Activated CD8-positive, alpha-beta memory T cell treated with anti-CD3 and anti-CD28 coated beads, Interleukin-2, amount 10 ng/mL, durations not matched to agents 7 days and 5 days (primary cell): ENCODE measurements at places on chromosomes 12 and 14. TPM values are rescaled to one million over a fixed set of nuclear protein-coding genes. Genes with fewer than 3 reads are reported as not detected.

DNA sequence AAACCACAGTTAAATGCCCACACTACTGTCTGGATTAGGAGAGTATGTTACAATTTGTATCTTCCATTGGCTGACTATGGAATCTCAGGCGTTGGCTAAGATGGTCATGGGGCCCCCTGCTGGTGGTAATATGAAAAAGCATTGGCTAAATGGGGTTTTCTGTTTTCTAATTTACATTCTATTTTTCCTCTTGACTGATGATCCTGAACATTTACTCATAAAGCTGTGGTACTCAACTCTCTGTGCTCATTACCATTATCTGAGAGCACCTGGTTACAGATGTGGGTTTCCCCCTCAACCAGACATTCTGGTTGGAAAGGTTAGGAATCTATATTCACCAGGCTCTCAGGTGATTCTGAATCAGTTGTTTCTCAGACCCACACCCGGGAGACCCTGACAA, 64.8 kb downstream of the WSCD2 start:
- DNase-seq = no peak

- DNase-seq = no peak
Measured at GRCh38 chr14:66539034-66539433, 31.1 kb downstream of the GPHN start.

- DNase-seq = no peak
Measured at GRCh38 chr12:55718624-55719275, 1.4 kb upstream of the RDH5 start.

DNA sequence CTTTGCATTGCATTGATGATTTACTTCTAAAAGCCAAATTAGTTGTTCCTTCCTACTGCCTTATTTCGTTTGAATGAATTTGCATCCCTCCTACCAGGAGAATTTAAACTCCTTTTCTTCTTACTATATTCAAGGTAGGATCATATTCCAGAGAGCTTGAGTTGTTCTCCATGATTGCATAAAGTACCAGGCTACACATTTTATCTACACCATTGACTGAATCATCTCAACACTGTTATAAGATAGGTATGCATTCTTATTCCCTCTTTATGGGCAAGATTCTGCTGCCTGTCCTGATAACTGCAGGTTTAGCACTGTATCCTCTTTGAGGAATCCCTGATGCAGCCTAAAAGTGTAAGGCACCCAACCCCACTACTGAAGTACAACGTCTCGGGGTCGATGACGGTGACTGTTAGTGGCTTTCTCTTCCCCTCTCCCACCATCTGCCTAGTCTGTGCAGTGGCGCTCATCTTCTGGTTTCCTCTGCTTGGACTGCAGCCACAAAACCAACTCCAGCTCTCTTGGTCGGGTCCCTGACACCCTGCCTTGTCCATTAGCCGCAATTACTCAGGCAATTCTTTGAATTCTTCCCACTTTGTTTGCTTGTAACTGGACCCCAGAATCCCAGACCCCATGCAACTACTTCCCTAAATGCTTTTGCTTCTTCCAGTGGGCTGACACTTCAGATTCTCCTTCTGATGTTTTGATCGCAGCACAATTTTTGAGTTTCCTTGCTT, 44.4 kb upstream of the STXBP6 start:
- no peak for DNase-seq

DNA sequence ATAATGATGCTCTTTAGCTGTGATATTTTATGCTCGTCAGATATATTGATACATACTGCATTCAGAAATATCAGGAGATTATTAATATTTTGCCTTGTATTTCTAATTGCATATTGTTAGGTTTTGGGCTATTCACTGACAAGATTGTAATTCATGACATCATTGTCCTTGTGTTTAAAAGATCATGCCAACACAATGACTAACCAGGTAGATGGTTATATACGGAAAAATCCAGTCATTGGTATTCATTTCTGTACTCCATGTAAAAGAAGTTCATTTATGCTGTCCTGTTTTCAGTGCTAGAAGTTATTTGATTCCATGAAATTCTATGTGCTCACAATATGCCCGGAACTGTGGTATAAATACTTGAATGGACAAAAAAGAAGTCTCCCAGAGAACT, 107.5 kb downstream of the KITLG start:
- DNase-seq = no peak

DNA sequence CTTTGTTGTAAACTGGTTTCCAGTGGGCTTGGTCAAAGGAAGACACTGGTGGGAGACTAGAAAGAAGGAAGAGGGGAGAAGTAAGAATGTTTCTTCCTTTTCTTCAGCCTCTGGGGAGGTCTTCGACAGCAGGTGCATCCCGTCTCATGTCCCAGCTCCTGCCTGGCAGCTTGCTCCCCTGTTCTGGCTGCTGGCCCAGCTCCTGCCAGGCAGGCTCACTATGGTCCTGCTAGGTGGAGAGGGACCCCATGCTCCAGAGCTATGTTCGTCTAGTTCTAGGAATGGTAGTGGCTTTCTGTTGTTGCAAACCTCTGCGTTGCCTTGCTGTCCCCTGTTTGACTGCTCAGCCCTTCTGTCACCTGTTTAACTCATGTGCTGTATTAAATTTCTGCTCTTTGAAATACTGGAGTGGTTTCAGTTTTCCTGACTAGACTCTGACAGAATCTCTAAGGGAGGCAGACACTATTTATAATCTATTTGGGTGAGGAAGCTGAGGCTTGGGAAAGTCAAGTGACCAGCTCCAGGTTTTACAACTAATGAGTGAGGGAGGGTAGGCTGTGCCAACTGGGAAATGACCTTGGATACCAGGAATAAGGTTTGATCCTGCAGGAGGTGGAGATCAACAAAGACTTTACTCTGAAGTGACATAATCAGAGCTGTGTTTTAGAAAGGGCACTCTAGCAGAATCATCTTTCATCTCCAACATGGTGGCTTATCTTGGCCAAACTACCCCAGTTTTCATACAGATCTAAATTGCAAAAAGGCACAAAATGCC, 94.7 kb upstream of the DDHD1 start:
- no peak for DNase-seq

GRCh38 chr12:106774005-106774807, at the start of gene RIC8B:
TSS of gene RIC8B (plus strand) at chr12:106774682. CDS start at chr12:106774746, 64 bp downstream.
- peak; percentile 89 for DNase-seq

DNA sequence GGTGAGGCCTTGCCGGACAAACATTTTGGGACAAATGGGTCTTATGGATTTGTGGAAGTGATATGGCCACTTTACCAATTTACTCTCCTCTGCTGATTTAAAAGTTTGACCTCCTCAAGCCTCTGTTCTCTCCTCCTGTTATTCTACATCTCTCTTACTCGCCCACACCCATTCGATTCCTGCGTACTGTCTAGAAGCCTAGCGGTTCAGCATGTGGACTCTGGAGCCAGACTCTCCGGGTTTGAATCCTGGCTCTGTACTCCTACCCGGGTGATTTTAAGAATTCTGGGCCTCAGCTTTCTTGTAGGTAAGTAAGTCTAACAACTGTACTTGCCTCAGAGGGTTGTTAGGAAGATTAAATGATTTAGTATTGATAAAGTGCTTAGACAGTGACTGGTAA, 168.6 kb upstream of the IFNG-AS1 start:
- no peak for DNase-seq

- DNase-seq = peak; percentile 88
Measured at GRCh38 chr12:54216797-54217661, 28.2 kb upstream of the SMUG1 start.

GRCh38 chr12:104567832-104568486, 111.2 kb downstream of the CHST11 start:
- DNase-seq = peak; percentile 52

- no peak for DNase-seq
Measured at GRCh38 chr12:109461049-109461845, 15.9 kb downstream of the KCTD10 start.

- no peak for DNase-seq
Measured at GRCh38 chr12:127963933-127964332, 303.0 kb upstream of the TMEM132C start.

DNA sequence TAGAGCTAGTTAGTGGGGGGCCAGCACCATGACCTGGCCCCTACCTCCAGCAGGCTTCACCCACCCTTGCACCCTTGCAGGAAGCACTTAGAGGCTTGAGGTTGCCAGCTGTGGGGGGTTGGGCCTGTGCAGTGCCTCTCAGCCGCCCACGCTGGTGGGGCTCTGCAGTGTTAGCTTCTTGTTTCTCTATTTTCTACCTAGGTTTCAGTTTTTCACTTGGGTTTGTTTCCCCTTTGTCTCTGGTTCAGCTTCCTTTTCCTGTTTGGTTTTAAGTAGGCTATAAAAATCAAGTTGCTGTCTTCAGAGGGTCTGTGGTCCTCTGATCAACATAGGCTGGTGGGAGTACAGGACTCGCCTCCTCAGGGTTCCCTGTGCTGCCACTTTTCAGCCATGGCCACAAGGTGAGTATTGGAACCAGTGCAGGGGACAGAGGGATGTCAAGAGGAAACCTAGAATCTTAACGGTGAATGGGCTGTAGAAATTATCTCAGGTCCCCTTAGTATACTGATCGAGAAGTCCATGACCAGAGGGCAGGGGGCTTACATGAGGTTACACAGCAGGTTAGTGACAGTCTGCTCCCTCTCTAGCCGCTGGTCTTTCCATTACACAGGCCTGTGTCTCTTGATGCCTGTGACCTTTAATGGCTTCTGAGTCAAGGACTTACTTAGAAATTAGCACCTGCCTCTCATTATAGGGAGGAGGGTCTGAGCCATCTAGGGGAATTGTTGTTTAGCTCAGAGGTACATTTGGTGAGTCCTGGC, at the start of gene EVL:
EVL (plus strand) TSS at position 312 of the 761 bp plus-strand sequence; CDS start at position 391, 79 bp downstream.
- DNase-seq = peak; percentile 93

DNA sequence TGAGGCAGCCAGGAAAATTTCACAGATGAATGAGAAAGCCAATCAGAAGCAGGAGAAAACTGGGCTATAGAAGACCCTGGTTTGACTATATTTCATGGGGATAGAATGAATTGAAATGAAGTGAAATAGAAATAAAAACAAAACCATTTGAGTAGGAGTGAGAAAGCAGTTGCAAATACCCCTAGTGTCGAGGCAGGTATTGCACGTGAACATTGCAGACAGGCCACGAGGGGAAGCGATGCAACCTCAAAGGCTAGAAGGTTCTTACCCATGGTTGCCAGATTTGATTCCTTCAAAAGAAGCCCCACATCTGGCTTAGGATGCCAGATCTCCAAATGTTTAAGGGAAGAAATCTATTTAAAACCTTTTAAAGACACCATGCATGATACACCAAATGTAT, 648.9 kb downstream of the VRK1 start:
- no peak for DNase-seq

GRCh38 chr12:104025771-104026170, 24.2 kb downstream of the GLT8D2 start:
- DNase-seq = no peak

DNA sequence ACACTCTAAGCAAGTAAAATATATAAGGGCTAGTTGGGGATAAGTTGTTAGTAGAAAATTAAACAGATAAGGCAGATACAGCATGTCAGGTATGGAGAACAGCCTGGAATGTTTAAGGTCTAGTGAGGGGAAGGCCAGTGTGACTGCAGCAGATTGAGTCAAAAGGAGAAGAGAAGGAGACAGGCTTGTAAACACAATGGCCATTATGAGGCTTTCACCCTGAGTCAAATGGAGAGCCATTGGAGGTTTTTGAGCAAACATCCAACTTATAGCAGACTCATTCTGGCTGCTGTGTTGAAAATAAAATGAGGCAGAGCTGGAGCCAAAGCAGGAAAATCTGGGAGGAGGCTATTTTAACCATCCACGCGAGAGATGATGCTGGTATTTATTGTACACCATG, 142.0 kb downstream of the DUSP6 start:
- no peak for DNase-seq

- DNase-seq = peak; percentile 61
Measured at GRCh38 chr14:81193924-81194633, 26.7 kb downstream of the GTF2A1 start.

- no peak for DNase-seq
Measured at GRCh38 chr12:105040476-105040875, 43.8 kb downstream of the ALDH1L2 start.

DNA sequence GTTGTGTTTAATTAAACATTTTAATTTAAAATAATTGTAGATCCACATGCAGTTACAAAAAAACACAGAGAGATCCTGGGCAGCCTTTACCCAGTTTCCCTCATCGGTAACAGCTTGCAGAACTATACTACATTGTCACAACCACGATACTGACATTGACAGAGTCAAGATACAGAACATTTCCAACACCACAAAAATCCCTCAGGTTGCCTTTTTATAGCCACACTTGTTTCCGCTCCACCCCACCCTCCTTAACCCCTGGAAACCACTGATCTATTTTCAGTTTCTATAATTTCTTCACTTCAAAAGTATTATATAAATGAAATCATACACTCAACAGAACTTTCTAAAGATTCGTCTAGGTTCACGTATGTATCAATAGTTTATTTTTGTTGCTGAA, 458.8 kb upstream of the SOX5 start:
- DNase-seq = no peak

- no peak for DNase-seq
Measured at GRCh38 chr12:29945904-29946303, 162.2 kb upstream of the TMTC1 start.

- DNase-seq = no peak
Measured at GRCh38 chr12:110750784-110751461, 8.2 kb upstream of the PPP1CC start.

DNA sequence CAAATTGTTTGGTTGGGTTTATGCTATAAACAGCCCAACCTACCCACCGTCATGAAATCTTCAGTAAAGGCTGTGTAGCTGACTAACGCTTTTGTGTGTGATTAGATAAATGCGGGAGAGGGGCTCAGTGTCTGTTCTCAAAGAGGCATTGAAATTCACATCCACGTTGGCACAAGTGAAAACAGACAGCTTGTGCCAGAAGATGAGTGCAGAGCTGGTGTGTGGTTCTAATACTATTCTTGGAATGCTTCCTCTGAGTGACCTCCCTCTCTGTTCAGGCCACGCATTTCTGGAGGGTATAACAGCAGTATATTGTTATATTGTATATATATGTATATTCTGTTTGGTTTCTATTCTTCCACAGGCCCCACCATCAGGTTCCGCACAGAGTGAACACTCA, 263.8 kb downstream of the APAF1 start:
- DNase-seq = no peak

GRCh38 chr14:100767788-100768536, 41.3 kb downstream of the DLK1 start:
- DNase-seq = no peak

- no peak for DNase-seq
Measured at GRCh38 chr12:123095078-123095881, 55.6 kb downstream of the PITPNM2 start.

DNA sequence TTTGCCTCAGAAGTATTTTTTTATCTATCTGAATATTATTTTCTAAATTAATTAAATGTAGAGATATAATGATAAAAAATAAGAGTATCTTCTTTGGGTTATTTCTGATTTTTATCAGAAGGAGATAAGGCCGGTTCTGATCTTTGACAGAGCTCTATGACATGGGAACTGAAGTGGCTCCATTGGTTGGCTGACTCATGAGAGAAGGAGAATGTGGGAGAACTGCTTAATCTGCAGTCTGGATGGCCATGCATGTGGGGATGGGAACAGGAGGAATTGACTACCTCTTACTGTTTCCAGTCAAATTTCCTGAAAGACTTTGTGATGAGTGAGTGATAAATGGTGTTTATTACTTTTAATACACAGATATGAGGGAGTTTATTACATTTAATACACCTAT, 155.8 kb upstream of the ATP2B1 start:
- no peak for DNase-seq

Gene LRRC43
- 0.67 TPM for total RNA-seq

Gene LLPH
- total RNA-seq = 40.3 TPM

Gene TAS2R9
- not detected for total RNA-seq

Gene NTN4
- total RNA-seq = not detected

Gene ACRBP
- 2.0 TPM for total RNA-seq

Gene SIX1
- total RNA-seq = 0.89 TPM

Gene SLCO1B1
- total RNA-seq = not detected

Gene POTEG
- not detected for total RNA-seq

Gene NGB
- not detected for total RNA-seq

Gene DPPA3
- not detected for total RNA-seq

Gene CCDC198
- total RNA-seq = not detected

Gene FAM181A
- total RNA-seq = not detected

Gene MYF6
- not detected for total RNA-seq
